ENCODE measurements at places on chromosomes 3 and 15.
A peak's percentile ranks its signal among the peaks of the same experiment; 100 is the strongest.

- DNase-seq, result no peak
Observed at GRCh38 chr3:58452176-58452575, 18.5 kb upstream of the PDHB start.

DNA sequence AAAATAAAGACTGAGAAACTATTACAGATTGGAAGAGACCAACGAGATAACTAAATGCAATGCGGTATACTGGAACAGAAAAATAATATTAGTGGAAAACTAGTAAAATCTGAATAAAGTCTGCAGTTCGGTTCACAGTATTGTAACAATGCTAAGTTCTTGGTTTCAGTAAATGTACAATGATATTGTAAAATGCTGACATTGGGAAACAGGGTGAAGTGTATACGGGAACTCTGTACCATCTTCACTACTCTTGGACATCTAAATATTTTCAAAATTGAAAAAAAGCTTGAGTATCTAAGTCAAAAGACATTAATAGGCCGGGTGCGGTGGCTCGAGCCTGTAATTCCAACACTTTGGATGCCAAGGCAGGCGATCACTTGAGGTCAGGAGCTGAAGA lies 120.9 kb upstream of the KCNMB2 start:
- no peak for DNase-seq

DNA sequence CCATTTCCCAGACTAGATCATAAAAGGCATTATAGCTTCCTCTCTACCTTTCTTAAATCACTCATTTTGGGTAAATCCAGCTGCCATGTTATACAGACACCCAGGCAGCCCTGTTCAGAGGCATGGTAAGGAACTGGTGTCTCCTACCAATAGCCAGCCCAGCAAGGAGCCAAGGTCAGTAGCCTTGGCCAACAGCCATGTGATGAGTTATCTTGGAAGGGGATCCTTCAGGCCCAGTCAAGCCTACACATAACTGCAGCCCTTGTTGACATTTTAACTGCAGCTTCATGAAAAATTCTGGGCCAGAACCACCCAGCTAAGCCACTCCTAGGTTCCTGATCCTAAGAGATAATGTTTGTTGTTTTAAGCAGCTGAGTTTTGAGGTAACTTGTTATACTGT lies 29.0 kb upstream of the ZMAT3 start:
- DNase-seq, result peak; percentile 43

DNA sequence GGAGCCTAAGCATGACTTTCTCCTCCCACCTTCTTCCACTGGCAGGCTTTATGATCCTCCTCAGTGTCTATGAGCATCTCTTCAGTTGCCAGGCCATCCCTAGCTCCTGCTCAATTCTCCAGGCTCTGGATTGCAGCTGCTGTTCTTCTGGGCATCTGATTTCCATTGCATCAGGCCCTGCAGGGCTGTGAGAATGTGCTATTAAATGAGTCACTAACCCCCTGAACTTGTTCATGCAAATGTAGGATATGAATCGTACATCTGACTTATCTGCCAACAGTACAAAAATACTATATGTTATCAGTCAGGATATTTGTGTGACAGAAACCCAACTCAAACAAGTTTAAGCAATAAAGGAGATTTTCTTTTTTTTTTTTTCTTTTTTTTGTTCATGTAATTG lies 11.9 kb downstream of the GPR176 start:
- no peak for DNase-seq

- no peak for DNase-seq
Observed at GRCh38 chr3:182067423-182067822, 355.7 kb downstream of the SOX2 start.

DNA sequence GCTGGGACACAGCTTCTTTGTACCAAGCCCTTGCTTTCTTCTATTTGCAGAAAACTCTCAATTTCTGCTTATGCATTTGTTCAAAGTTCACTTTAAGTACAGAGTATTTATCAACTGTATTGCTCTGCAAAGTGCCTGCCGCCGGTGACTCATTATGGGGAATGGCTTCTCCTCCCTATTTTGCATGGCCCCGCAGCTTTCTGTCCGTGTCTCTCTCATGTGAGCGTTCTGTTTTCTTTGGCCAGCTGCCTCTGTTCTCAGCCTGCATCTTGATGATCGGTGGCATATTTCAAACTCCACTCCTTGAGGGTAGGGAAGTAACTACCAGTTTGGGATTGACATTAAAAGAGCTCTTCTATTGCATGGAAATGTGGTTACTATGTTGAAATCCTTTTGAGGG lies 28.6 kb upstream of the ST8SIA2 start:
- DNase-seq, result no peak

GRCh38 chr3:121482660-121483059 lies 63.1 kb downstream of the POLQ start:
- no peak for DNase-seq

DNA sequence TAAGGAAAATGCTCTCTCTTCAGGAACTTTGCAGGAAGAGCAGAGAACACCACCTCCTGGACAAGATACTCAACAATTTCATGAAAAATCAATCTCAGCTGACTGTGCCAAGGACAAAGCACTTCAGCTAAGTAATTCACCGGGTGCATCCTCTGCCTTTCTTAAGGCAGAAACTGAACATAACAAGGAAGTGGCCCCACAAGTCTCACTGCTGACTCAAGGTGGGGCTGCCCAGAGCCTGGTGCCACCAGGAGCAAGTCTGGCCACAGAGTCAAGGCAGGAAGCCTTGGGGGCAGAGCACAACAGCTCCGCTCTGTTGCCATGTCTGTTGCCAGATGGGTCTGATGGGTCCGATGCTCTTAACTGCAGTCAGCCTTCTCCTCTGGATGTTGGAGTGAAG lies 200.5 kb downstream of the AKAP13 start:
- DNase-seq, result peak; percentile 9

GRCh38 chr15:81407718-81408117 lies 33.7 kb upstream of the TMC3 start:
- DNase-seq, result no peak

DNA sequence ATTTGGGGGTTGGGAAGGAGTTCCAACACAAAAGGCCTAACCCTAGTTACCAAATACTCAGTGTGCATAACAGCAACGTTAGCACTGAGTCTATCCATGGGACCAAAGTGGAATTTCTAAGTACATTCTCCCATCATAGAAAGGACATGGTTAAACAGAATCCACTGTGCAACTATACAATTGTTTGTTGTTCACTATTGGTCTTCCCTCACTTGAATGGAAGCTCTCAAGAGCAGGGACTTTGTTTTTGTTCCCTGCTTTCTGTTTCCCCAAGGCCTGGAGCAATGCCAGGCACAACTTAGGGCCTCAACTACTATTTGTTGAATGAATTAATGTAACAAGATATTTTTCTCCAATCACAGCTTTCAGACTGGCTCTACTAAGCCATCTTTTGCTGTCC lies 25.6 kb downstream of the COL8A1 start:
- DNase-seq, result no peak

DNA sequence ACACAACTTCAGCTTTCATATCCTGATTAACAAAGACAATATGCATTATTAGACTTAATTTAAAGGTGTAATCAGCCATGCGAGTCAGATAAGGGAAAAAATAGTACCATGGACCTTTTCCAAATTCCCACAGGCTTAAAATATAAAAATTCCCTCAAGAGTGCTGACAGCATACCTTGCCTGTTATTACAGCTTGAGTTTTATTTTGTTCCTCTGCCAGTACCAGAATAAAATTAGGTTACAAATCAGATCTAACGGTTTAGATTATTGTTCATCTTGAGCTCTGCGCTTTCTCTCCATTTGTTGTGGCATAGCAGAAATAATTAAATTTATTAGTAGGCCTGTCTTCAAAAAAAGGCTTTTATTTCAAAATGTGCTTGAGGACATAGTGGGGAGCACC lies 250.3 kb downstream of the PTPRG start:
- DNase-seq, result no peak

DNA sequence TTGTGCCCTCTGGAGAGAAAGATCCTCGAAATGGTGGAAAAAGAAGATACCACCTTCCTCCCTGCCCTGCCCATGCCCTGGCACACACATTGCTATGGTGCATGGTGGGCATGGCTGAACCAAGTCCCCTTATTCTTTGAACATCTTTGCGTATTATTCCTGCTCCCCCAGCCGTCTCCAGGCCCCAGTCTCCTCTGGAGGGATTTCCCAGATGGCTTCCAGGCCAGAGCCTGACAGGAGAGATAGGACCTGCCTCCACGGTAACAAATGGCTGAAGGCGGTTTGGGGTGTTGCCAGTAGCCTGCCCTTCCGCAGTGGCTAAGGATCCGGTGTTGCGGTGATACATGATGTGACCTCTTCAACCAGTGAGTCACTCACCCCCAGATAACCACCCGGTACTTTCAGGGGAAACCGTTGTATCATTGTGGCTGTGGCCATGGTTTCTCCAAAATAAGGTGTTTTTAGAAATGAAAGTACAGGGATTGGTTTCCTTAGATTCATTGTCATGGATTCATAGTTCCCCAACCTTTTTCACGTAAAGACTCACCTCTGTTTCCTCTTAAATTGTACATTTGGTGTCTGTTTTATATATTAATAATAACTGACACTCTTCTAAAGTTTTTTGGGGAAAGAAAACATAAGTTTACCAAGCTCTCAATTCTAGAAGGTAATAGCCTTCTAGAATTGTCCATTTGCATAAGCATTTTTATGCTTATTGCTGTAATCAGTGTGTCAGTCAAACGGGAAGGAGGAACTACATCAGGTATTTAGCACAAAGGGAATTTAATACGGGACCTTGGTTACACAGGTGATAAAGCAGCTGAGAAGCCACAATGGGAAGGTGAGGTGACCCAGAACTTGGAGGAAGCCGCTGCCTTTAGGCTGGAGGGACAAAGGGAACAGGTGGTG lies 25.9 kb downstream of the SMAD3 start:
- peak; percentile 92 for DNase-seq

- DNase-seq, result no peak
Observed at GRCh38 chr3:52813810-52814209, 16.7 kb downstream of the ITIH4 start.

- peak; percentile 52 for DNase-seq
Observed at GRCh38 chr3:13491206-13491974, 11.3 kb downstream of the HDAC11 start.

DNA sequence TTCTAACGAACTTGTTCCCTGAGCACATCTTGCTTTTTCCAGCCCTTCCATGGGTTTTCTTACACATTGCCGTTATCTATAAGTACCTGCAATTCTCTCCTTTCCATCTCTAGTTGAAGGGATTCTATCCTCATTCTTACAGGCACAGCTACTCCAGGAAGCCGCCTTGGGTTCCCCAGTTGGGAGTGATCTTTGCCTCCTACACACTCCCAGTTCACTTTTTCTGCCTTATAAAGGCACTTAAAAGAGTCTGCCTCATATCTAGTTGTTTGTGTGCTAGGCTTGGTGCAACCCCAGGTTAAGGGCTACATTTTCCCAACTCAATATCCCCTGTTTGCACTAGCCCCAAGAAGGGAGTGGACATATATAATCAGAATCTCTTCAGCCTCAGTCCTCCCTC lies 44.0 kb upstream of the IREB2 start:
- DNase-seq, result no peak

DNA sequence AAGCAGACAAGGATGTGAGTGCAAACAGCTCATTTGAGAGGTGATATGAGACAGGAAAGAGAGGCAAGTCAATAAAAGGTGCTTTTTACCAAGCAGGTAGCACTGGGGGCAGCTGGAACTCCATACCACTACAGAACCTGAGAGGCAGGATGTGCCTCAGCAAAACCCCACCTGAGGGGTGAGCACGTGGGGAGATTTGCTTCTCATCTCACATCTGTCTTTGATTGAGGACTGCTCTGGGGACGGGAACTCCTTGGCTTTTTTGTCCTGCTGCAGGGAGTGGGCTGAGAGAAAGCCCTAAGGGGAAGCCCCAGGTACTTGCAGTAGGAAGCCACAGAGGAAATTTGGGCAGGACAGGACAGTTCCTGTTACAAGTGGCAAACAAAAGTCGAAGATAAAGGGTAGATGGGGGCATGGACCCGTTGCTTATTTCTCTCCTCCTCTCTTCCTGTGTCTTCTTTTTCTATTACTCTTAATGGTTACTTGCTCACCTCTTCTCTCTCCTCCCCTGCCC lies 27.1 kb downstream of the CFAP161 start:
- DNase-seq, result no peak

GRCh38 chr3:178545337-178545736 lies 9.1 kb downstream of the KCNMB2 start:
- DNase-seq, result no peak

- no peak for DNase-seq
Observed at GRCh38 chr15:81859737-81860516, 185.9 kb downstream of the MEX3B start.

DNA sequence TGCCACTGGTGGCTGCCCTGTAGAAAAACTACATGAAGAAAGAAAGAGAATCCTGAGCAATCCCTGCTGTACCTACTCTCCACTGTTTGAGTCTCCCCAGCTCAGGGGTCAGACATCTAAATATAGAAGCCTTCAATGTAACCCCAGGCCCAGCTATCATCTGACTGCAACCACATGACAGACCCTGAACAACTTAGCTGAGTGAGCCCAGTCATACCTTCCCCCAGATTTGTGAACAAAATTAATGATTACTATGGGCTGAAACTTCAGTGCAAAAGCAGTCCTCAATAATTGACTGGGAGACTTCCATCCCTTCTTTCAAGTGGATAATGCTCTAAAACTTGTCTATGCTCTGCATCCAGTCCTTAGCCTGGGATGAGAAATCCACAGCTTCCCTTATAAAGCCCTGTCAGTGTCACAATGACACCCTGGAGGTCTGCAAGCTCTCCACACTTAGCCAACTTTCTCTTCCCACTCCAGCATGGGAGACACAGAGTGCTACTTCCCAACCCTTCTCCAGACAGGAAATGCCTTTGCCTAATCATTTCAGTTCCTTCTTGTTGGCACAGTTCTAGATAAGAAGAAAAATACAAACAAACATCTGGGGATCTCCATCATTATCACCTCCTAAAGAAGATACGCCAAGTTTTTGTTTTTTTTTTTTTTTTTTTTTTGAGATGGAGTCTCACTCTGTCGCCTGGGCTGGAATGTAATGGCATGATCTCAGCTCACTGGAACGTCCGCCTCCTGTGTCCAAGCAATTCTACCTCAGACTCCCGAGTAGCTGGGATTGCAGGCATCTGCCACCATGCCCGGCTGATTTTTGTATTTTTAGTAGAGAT lies 198.5 kb upstream of the GADL1 start:
- no peak for DNase-seq

DNA sequence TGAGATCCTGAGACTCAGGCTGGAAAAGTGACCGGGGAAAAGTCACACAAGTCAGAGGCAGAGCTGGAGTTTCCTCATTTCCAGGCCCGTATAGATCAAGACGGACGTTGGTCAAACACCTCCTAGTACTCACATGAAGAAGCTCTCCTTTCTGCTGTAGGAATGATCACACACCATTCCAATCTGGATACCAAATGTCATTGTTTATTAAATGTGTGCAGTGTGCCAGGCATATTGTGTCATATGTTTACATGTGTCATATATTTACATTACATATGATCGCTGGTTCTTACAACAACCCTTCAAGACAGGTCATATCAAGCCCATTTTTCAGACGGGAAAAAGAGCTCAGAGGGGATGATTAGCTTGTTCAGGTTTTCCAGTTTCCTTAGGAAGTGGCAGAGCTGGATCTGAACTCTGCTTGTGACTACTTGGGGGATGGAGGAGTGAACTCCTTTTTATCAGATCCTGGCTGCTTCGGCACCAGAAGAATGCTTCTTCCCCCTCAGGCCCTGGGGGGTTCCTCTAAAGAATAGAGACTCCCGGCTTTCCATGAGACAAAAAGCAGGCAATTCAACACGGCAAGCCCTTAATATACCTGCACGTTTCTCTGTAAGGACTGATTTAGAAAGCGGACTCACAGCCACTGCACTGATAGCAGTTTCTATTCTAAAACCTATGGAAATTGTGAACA lies 41.9 kb downstream of the FAM43A start:
- DNase-seq, result no peak

GRCh38 chr3:176737480-176738110 lies 459.7 kb downstream of the TBL1XR1 start:
- DNase-seq, result no peak

Data from erythroblast (primary cell).